Gastroesophageal sphincter (tissue), 4 donors: ENCODE measurements at places on chromosomes 4 and X.

GRCh38 chrX:69993494-69993893 lies 56.2 kb downstream of the AWAT2 start:
- ATAC-seq: no peak

DNA sequence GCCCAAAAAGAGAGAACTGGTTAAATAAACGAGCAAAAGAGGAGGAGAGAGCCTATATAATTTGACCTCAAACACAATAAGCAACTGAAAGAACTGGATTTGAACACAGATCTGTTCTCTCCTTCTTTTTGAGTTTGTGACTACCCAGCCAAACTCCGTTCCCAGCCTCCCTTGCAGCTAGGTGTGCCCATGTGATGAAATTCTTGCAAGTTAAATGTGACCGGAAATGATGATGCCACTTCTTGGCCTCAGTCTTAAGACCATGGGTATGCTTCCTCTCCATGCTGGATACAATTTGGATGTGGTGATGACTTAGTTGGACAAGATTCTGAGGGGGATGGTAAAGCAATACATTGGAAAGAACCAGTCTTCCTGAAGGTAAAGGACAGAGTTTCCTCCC lies 204.1 kb downstream of the PTTG2 start:
- no peak for ATAC-seq

DNA sequence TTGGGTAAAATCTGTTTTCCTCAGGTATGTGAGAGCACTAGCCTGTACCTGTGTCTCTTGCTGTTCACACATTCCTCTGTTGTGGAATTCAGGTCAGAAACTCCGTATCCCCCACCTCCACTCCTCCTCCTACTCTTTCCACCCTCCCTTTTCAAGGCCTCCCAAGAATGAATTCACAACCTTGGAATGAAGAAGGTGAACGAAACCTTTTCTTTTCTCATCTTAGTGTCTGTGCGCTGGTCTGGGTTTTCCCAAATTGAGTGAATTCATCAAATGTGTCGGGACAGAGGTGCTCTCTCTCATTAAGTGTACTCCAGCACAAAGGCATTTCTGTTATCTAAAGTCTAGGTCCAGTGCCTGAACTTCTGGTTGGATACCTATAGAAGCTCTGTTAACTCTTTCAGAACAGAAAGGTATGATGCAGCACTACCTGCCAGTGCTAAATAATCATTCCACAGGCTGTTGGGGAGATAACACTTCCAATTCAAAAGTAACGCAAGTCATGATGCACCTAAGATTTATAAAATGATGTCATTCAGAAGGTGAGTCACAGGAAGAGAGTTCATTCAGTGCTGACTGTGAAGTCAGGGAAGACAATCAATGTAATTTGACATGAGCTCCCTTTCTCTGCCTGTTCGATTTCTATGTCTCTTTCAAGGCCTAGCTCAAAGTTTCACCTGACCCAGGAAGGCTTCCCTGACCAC lies 41.9 kb downstream of the COL4A6 start:
- no peak for ATAC-seq

DNA sequence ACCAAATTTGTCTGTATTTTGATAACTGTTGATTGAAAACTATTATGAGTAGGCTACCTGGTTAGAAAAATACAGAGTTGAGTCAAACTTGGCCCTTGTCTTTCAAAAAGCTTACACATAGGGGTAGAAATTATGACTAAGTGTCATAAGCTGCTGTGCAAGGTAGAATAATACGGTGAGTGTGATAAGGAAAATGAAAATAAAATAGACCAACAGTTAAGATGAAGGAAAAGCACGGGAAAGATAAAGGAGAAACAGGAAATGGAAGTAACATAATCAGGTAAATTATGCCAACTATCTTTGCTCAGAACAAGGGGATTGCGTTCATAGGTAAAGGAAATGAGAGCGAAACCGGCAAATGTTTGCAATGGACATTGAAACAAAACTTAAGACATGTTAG lies 302.5 kb downstream of the PCDH7 start:
- no peak for ATAC-seq

DNA sequence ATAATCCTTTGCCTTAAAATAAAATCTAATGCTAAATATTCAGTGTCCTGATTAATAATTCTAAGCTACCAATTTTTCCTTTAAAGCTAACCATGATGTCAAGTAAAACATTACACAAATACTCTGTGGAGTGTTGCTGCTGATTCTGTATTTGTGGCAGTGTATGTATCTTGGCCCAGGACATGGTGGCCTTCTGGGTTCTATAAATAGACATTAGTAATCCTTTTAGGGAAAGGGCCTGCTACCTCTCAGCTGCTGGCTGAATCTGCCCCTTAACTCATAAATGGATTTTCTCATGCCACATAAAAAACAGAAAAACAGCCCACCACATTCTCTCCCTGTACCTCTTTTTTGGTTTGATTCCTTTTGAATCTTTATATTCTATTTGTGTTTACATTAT lies 1.2 kb upstream of the XK start:
- peak; percentile 69 for ATAC-seq

DNA sequence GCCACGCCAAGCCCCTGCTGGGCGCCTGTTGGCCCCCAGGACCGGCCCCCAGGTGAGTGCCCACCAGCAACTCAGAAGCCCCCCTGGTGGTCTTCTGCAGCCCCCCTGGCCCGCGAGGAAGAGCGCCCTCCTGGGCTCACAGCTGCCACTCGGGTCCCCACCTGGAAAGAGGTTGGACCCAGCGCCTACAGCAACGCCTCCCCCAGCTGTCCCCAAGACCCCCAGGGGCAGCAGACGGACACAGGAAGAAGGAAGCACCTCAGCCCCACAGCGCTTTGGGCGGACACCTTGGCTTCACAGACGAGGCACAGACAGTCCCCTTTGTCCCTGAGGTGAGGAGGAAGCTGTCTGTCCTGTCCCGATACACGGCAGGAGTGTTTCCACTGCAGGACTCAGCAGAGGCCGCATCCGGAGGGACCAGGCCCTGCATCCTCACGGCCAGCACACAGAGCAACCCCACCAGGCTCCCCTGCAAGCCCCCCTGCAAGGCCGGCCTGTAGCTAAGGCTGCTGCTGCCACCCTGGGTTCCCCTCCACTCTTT lies 115.6 kb upstream of the NKX1-1 start:
- no peak for ATAC-seq

DNA sequence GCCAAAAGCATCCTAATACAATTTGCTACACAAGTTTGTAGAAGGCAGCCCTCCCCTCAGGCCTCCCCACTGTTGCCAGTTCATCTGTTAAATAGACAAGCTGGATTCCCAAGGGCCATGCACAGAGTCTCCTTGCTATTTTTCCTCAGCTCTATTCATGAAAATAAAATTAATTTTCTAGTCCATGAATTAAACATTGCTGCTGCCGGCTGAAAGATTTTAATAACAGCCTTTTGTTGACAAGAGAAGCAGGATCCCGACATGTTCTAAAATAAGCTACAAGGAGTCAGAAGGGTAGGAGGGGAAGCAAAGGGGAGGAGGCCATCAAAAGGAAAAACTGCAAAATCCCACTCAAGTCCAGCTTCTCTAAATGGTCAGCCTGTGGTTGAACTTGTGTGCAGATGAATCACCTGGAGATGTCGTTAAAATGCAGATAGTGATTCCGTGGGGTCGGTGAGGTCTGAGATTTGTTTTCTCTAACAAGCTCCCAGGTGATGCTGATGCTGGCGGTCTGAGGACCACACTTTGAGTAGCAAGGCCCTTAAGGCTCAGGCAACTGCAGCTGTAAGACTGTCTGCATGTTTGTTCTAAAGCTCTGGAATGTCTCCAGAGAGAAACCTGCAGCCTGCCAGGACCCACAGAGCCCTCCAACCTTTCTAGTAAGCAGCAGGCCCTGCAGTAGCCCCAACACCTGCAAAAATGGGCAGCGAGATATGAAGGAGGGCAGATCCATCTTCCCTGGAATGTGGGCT lies 9.4 kb downstream of the SCD5 start:
- ATAC-seq: no peak

- no peak for ATAC-seq
These were observed 14.4 kb downstream of the ADH1A start for GRCh38 chr4:99276417-99276816.

DNA sequence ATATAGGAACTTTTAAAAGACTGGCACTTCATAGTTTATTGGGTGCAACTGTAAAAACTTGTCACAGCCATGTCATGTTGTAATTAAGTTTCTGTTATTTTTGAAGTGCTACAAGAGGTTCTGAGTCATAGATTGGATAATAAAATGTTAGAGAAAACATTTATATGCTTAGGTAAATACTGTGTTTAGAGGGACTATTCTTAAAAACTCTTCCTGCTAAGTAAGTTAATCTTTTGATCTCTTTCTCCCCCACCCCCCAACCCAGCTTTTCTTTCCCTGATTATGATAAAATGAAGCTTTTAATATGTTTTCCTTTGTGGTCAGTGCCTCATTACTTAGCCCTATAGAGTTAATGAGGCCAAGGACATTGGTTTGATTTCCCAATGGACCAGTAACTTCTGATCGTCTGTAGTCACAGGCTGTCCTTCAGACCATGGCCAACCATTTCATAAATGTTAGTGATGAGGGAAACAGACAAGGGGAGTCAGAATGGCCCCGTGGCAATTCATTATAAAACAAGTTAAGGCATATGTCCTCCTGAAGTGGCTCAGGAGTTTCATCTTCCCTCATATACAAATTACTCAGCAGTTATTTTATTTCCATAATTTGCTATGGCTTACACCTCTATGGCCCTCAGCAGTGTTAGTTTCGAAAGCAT lies 3.9 kb upstream of the PDLIM5 start:
- no peak for ATAC-seq

DNA sequence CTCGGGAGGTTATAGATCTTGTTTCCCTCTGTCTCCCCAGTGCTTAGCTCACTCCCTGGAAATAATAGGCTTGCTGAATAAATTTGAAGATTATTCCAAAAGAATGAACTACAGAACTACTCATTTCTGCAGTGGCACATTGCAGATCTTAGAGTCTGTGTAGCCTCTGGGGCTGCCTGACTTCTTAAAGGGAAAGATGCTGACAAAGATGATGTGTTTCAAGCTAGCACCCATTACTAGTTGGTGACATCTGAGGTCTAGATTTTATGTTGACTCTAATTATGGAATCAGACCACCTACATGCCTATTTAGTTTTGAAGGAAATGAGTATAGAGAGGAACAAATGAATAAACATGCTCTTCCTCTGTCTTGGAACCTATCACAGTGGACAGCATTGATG lies 123.7 kb upstream of the KCNIP4 start:
- no peak for ATAC-seq

- ATAC-seq: no peak
These were observed 61.9 kb upstream of the ELOVL6 start for GRCh38 chr4:110260299-110260698.

GRCh38 chr4:125483278-125483677 lies 168.5 kb downstream of the FAT4 start:
- ATAC-seq: no peak

GRCh38 chr4:138790706-138791340 lies 224.8 kb upstream of the NOCT start:
- ATAC-seq: no peak

- ATAC-seq: no peak
These were observed 188.1 kb downstream of the PAPSS1 start for GRCh38 chr4:107531927-107532326.

GRCh38 chr4:15250021-15250441 lies 177.8 kb upstream of the C1QTNF7 start:
- no peak for ATAC-seq

- ATAC-seq: no peak
These were observed 31.9 kb downstream of the CASP6 start for GRCh38 chr4:109671350-109671749.

- no peak for ATAC-seq
These were observed 199.3 kb upstream of the FAT4 start for GRCh38 chr4:125115476-125115875.

GRCh38 chr4:146975036-146975435 lies 29.4 kb upstream of the TTC29 start:
- ATAC-seq: no peak

- ATAC-seq: no peak
These were observed 296.3 kb downstream of the PCDH7 start for GRCh38 chr4:31016322-31017061.
